ENCODE measurements at places on chromosomes 3 and 15.

DNA sequence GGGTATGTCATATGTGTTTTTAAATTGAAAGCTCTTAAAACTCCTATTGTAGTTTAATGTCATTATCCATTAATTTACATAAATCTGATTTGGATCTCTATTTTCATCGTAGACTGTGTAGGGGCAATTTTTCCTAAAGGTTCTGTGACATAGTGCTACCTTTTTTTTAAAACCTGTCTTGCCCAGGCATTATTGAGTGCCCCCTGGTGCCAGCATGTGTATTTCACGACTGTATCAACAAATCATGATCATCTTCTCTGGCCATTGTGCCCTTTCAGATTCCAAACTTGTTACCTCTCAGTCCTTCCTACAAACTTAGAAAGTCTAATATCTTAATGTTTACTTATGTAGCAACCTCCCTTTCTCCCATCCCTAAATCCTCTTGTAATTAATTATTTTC is 97.2 kb upstream of the FLNB start:
- DNase-seq: peak; percentile 7

DNA sequence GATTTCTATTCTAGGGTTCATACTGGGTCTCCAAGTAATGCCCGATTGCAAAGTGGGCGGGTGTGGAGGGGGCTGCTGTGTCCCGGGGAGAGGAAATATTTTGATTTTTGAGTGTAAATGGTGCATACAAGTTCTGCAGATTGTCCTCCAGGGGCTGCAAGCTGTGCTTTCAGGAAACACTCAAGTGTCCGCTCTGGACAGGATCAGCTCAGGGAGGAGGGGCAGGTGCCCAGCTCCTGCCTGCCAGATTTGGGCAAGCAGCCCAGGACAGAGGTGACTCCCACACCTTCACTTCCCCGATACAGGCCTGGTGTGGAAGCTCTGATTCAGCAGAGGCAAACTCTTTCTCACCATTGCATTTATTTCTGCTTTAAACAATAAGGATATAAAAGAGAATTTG is 142.7 kb downstream of the ALDH1A2 start:
- no peak for DNase-seq

- no peak for DNase-seq
These were observed 190.9 kb downstream of the TJP1 start for GRCh38 chr15:29631076-29632070.

DNA sequence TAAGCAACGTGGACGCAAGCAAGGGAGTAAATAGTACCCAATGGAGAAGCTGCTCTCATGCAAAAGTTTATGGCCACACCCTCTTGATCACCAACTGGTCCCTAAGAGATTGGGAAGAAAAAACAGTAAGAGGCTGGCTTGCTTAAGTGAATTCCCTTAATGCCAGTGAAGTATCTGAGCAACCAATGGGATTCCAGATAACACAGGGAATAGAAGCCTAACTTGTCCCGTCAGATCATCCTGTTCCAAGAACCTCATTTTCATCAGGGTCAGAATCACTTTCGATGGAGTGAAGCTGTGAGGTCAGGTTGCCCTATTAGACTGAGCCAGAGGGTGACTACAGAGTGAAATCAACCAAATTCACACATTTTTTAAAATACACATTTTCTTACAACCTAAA is 104.3 kb downstream of the CD47 start:
- DNase-seq: no peak

DNA sequence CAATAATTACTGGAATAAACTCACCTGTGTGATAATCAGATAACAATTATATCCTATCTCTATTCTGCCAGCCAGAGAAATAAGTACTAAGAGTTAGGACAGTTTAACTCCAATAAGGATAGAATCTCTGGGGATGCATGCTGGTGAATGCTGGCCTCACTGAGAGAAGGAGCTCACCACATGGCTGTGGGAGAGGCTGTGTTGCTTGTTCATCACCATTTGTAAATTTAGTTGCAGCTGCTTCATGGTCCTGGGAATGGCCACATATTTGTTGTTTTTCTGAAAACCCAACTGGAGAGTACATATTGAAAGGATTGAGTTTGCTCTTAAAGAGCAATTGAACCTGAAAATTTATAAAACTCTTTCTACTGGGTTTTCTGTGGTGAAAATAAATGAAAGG is 207.3 kb downstream of the NECTIN3 start:
- DNase-seq: no peak

DNA sequence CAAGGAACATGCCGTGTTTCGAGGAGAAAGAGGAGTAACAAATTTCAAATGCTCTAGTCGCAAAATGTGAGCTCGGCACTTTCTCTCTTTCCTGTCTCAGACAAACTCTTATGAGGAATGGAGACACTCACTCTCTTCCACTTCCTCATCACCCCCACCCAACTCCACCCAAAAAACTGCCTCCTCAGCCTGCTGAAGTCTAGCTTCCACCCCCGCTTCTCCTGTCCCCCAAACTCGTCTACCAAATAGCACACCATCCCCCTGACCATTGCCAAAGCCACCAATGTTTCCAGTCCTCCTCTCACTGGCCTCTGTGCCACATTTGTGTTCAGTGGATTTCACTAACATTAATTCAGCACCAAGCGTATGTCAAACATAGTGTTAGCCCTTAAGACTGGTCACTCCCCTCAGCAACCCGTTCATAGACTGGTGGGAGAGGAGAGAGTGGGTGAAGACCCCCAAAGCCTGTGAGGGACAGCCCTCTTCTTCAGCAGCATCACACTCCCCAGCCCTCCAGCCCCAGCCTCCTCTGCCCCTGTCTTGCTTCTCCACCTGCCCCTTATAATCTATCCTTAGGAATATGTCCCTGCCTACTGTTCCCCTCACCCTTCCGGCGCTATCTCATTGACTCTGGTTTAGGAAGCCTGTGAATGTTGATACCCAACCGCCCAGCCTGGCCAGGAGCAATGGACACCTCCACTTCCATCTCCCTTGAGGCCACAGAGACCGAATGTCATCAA is 77.3 kb downstream of the FAM174B start:
- DNase-seq: no peak

DNA sequence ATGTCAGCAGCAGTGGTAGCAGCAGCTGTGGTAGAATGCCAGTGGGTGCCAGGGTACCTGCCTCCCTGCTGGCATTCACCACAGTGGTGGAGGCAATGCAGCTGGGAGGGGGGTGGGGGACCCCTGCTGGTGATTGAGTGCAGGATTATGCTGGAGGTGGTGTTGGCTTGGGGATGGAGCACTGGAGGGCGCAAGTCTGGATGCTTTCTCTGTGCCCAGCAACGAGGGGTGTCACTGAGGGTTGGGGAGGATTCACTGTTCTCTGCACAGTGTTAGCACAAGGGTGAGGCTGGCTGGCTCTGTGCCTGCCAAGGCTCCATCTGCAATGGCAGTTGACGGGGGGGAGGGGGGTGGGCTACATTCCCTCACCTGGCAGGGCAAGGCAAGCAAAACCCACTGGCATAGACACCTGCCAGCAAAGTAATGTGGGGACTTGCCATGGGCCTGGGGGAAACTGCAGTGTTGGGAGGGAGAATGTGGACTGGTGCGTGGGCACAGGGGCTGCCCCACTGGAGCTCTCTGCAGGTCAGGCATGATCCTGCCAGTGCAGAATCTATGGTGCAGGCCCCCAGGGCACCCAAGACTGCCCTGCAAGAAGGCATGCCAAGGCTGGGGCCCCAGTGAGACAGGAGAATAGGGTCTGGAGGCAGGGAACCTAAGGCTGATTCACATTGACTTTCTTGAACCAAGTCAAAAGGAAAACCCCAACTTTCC is 64.3 kb downstream of the MINDY4B start:
- DNase-seq: no peak

DNA sequence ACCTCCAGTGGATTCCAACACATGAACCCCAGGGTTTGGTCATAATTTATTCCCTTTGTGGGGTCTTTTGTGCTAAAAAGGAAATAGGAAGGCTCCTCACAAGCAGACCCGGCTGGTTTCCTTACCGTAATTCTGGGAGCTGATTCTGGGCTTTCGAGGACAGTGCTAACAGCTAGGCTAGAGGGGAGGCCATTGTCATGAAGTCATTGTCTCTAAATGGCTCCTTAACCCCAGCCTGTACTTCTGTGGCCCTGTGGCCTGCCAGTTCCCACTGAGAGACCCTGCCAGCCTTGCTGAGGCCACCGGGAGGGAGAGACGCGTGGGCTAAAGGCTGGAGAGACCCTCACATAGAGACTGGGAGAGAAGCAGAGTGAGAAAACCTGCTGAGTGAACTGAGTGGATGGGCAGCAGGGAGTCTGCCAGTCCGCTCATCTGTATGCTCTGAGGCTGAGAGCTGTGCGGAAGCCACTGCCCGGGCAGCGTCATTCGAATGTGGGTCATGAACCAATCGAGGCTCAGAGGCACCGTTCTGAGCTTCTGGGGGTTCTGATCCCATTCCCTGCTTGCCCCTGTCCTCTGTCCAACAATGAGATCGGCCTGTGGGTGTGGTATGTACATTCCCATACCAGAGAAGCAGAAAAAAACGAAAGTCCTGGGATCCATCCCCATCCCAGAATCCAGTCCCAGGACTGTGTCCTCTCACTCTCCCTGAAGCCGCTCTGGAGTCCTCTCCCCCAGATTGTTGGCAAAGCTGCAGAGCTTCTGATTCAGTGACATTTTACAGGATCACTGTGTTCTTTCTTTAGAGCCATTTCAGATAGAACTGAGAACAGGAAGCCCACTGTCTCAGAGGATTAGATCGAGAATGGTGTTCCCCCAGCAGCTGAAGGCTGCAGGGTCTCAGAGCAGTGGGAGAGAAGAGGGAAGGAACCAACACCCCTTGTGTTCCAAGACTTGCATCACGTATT is 21.3 kb upstream of the DGKG start:
- DNase-seq: no peak

GRCh38 chr3:54215521-54215920 is 93.2 kb downstream of the CACNA2D3 start:
- no peak for DNase-seq

- no peak for DNase-seq
These were observed 303.4 kb downstream of the ZNF621 start for GRCh38 chr3:40827942-40828688.

- no peak for DNase-seq
These were observed 5.3 kb upstream of the VPS33B start for GRCh38 chr15:91027677-91028076.

- no peak for DNase-seq
These were observed 58.9 kb downstream of the MYO1E start for GRCh38 chr15:59313641-59314332.

DNA sequence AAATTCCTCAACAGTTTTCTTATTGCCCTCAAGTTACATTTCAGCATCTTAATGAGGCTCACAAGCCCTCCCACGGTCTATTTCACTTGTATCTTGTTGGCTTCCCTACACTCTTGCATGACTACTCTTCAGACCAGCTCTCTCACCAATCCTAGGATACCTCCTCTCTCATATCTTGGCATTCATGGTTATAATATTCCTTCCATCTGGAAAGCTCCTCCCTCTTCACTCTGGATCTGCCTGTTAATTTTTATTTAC is 8.5 kb upstream of the CCDC80 start:
- DNase-seq: no peak

- DNase-seq: peak; percentile 25
These were observed 38.8 kb downstream of the CBLB start for GRCh38 chr3:105829871-105830622.

DNA sequence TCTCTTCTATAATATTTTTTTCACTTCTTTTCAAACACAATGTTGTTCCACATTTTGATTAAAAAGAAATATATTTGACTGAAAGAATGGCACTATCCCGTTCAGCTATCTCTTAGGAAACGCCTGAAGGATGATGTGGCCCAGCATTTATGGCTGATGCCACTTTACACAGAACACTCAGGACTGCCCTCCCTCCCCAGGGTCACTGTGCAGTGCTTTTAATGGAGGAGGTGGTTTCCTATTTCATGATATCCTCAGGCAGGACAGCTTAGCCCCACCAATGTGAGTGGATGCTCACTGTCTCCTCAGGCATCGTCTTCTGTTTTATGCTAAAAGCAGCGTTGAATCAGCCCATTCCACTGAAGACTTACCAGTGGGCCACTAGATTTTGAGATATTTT is 135.9 kb downstream of the KCNAB1 start:
- DNase-seq: no peak

DNA sequence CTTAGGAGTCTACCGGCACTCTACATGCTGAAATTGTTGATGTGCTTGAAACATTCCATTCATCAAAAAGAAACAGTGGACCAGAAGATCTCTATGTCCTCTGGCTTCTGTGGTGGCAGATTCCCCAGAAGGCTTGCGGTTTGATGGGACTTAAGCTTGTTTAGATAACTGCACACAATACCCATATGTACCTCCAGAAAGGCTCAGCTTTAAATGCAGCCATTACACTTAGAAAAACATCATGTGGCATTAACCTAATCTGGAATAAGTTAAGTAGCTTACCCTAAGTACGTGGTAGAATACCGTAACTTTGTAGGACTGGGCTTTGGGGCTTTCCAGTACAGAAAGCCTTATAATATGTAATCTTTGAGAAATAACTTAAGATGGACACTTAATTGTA is 187.3 kb downstream of the RBMS3 start:
- no peak for DNase-seq

- DNase-seq: no peak
These were observed 42.8 kb upstream of the UBE2E1 start for GRCh38 chr3:23762759-23763477.
